NCI-H1436 (cell line): ENCODE measurements at places on chromosomes 5 and 9.

GRCh38 chr5:109105631-109106267, 304.0 kb downstream of the PJA2 start:
- no peak for DNase-seq

DNA sequence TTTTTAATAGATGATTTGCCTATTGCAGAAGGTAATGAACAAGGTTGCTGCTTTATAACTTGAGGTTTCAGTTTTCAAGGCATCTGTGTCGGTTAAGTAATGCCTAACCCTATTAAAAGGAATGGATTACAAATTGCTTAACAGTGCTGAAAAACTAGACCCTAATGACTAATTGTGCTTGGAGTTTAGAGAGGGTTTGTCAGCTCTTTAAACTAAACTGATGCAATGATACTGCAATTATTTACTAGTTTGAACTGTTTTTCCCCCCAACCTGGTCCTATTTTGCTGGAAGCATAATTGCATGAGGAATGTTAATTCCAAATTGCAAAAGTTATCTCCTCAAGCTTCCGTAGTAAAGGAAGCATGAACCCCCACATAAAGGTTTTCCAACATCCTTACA, 39.3 kb upstream of the TLX3 start:
- DNase-seq, result no peak

DNA sequence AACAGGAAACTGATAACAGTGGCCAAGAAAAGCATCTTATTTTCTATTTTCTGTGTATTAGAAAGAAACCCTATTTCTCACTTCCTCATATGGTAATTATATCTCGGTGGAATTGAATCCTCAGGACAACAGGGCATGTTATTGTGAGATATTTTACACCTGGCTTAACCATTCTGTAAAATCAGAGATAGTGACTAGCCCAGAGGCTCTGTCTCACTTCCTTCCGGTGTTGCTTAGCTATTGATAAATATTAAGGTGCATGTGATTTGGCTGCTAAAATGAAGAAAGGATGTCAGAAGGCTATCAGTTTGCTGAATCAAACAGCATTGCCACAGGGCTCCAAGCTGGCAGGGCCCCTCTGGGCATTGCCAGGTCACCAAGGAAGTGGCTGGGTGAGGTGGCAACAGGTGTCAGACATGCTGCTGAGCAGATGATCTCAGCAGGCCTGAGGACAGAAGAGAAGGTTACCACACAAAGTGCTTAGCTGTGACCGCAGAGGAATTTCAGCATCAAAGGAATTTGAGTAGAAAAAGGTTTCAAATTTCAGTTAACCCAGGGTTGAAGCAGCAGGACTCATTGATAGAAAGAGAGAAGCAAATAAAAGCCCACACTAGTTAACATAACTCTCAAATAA, 330.7 kb downstream of the PDE4D start:
- DNase-seq, result no peak

DNA sequence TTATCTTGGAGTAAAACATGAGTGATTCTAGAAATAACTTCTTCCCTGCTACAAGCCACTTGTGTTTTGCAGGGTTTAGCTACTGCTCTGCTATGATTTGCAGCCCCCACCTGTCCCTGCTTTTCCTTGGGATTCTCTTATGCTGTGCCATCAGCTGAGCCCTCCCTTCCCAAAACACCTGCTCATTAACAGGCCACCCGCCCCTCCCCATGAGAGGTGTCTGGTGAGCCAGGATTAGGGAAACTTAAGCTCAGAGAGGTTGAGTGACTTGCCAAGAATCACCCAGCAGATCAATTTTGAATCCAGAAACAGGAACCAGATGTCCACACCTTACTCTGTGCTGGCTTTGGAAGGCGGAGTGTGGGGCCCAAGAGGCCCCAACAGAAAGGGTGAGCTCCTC, 111.7 kb upstream of the CXCL14 start:
- DNase-seq, result no peak

- DNase-seq, result no peak
These were observed 69.5 kb downstream of the GTF3C4 start for GRCh38 chr9:132739710-132740310.

DNA sequence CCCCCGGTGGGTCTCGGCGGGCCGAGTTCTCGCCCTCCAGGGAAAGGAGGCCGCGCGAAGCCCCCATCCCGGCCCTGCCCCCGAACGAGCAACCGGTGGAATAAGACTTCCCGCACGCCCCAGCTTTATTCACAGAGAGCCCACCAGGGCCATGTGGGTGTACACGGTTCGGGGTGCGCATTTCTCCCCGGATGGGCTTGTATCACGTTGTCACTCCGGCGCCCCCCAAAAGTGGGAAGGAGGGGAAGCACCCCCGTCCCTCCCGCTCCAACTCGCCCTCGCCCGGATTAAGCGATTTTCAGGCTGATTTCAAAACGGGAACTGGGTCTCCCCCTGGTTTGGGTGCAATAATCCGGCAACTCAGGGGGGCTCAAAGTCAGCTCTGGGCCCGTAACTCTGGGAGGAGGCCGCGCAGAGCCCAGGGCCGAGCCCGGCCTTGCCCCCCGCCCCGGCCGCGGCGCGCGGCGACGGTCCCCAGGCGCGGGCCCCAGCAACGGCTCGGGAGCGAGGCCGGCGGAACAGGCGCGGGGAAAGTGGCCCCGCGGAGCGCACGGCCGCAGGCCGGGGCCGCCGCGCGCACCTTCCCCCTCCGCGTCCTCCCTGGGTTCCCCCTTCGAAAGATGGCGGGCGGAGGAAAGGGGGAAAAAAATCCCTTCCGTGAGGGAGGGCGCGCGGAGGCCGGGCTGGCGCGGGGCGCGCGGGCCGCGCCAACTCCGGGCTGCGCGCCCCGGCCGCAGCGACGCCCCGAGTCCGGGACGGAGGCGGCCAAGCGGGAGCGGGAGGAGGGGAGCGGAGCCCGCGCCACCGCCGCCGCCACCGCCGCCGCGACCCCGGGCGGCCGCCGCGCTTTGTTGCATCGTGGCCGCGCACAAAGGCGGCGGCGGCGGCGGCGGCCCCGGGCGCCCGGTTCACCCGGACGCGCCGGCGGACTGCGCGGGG, 644 bp downstream of the BRD3 start:
- DNase-seq, result peak; percentile 32

GRCh38 chr9:108033976-108034964, 544.7 kb upstream of the KLF4 start:
- no peak for DNase-seq

DNA sequence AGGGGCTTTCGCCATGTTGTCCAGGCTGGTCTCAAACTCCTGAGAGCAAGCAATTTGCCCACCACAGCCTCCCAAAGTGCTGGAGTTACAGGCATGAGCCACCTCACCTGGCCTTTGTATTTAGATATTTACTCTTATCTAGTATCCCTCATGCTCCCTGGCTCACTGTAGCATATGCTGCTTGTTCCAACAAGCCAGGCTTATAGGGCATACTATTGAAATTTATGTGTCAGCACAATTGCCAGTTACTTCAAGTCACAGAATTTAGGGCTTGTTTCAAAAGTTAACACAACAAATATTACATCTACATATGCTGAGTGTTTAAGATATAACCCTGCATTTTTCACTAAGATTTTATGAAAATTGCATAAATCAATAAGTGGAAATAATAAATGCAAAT, 469.2 kb upstream of the ZNF608 start:
- no peak for DNase-seq

DNA sequence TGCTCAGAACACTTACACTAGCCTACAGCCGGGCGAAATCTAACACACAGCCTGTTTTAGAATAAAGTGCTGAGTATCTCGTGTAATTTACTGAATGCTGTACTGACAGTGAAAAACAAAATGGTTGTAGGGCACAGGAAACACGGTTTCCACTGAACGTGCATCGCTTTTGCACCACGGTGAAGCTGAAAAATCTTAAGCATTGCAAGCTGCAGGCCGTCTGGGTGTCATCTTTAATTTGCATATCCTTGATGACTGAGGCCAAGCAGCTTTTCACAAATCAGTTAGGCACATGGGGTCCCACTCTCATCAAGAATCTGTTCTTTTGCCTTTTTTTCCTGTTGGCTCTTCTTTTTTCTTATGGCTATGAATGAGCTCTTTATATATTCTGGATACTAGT, 58.2 kb downstream of the CAMSAP1 start:
- no peak for DNase-seq

DNA sequence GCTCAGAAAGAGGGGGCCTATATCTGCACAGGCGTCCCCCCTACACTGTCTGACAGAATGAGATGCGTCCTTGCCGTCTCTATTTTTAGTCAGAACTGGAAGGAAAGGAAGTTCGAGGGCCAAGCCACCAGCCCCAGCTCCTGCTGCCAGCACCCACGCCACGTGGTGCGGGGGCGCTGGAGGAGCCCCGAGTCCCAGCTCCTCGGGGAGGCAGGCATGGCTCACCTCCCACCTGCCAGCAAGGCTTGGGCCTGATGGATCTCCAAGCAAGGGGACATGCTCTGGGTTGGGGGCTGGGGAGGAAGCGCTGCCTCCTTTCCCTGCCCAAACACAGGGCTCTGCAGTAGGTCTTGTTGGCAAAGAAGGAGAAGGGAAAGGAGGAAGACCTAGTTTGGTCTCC, 80.3 kb upstream of the ARAP3 start:
- DNase-seq, result no peak

DNA sequence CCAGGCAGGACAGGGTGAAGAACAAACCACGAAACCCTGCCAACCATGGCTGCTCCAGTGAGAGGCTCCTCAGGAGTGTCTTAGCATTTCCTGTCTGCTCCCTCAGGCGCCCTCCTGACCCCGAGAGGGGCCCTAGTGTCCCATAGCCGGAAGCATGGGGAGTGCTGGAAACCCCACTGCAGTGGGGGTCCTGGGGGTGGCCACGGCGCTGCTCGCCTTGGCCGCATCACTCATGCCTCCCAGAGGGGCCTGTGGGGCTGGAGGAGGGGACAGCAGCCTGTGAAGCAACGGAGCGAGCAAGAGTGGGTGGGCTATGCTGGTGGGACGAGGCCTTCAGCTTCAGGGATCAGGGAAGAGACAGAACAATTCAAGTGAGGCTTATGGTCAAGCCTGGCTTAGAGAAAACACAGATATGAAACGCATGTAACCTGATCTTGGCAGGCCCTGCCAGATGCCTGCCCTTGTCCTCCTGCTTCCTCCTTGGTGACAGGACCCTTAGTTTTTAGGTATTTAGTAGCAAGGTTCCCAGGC, 219.1 kb downstream of the FANCC start:
- DNase-seq, result no peak

DNA sequence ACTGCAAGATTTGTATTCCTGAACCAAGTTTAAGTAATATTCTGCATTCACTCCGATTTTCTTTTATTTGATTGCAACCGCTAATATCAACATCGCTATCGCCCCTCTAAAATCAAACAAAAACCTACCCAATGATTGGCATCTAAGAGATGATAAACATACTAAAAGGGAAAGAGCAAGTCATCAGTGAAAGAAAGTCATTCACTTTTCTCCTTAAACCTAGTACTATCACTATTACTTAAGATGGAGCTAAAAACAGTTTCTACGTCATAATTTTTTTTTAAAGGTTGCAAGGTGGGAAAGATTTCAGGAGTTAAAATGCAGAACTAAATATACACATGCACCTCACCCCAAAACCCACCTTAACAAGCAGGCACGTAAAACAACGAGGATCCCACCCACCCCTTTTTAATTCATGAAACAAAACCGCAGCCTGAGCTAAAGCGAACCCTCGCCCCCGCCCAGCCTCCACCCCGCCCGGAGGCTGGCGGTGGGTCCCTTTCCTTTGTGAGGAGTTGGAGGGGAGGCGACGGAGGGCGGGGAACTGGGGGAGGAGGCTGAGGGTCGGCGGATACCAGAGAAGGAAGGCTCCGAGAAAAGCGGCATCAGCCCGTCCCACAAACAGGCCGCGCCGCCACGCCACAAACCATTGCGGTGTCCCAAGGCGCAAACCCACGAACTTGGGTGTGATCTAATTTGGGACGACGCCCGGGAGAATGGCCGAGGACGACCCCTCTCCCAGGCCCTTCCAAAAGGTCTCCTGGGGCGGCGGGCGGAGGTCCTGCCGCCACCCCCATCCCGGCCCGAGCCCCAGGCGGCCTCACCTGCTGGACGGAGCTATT, 861 bp downstream of the UBQLN1 start:
- DNase-seq, result peak; percentile 43

DNA sequence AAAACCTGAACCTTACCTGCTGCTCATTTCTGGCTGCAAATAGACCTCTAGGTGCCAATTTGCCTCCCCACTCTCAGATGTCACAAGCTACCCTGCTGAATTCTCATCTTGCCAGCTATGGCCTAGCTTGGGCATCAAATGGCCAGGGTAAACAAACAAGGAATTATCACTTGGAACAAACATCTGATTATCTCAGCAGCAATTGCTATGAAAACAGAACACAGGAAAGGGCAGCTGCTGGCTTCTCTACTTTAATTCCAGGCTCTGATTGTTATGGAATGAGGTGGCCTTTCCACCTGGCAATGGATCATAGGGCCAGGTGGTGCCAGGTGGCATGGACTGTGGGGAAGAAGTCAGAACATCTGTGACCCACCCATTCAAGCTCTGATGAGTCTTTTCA, 505.1 kb downstream of the TLR4 start:
- no peak for DNase-seq

DNA sequence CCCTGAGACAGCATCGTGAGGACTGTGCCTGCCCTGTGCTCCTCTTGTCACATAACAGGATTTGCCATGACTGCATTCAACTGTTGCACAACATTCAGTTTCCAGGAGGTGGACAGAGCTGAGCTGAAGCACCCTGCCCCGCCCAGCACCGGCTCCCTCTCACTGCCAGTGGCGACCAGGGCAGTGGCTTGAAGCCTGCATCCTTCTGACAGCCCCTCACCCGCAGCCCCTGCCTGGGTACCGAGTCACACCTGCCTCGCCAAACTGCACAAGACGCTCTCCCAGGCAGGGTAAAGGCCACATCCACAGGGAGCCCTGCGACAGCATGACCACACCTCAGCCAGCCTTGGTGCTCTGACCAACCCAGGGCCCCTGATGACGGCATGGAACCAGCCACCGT, 59.9 kb upstream of the ZNF354A start:
- DNase-seq, result no peak

GRCh38 chr5:117551236-117551635, 976.6 kb upstream of the SEMA6A start:
- DNase-seq, result no peak

DNA sequence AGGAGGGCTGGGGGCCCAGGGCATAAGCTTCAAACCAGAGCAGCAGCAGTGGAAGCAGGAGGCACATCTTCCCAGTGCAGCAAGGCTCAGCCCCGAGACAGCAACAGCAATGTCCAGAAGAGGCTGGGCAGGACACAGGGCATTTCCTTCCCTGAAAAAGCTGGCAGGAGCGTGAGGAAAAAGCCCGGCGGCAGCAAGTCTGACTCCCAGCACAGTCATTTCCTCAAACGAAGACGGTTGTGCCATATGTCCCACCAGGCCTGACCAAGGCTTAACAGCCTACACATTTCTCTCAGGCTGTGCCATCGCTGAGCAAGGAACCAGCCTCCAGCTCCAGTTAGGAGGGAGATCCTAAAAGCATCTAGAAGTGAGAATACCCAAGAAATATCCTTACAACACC, 74.5 kb downstream of the APTX start:
- DNase-seq, result no peak
